Activated CD8-positive, alpha-beta memory T cell treated with anti-CD3 and anti-CD28 coated beads for 36 hours (primary cell): ENCODE measurements at places on chromosomes 7 and 10. TPM values are rescaled to one million over a fixed set of nuclear protein-coding genes. Genes with fewer than 3 reads are reported as not detected.

Gene KCNH2
- total RNA-seq: 0.11 TPM

Gene GRM3
- not detected for total RNA-seq

Gene RBP4
- total RNA-seq: not detected

Gene LIPJ
- total RNA-seq: not detected

Gene ATP6V0E2
- total RNA-seq: 69.8 TPM

Gene HOXA5
- total RNA-seq: not detected

Gene ZNF518A
- total RNA-seq: 14.1 TPM

Gene DYDC2
- total RNA-seq: not detected

Gene ZP3
- total RNA-seq: 1.6 TPM

Gene RADIL
- 0.17 TPM for total RNA-seq

Gene ARMH3
- 19.3 TPM for total RNA-seq

Gene PRPS1L1
- not detected for total RNA-seq

Gene BMPER
- total RNA-seq: not detected

Gene HEPACAM2
- total RNA-seq: not detected

Gene MEST
- 7.0 TPM for total RNA-seq

Gene NRG3
- not detected for total RNA-seq

Gene DAGLB
- 17.0 TPM for total RNA-seq

Gene TUBAL3
- total RNA-seq: not detected

Gene EGFR
- not detected for total RNA-seq

Gene ADIRF
- not detected for total RNA-seq

Gene PRSS37
- not detected for total RNA-seq

Gene XRCC2
- total RNA-seq: 20.8 TPM

Gene CAV2
- 0.27 TPM for total RNA-seq
